ENCODE measurements at places on chromosomes 6 and 20.

- DNase-seq = no peak
Measured at GRCh38 chr6:18266523-18266912, 2.2 kb upstream of the DEK start.

DNA sequence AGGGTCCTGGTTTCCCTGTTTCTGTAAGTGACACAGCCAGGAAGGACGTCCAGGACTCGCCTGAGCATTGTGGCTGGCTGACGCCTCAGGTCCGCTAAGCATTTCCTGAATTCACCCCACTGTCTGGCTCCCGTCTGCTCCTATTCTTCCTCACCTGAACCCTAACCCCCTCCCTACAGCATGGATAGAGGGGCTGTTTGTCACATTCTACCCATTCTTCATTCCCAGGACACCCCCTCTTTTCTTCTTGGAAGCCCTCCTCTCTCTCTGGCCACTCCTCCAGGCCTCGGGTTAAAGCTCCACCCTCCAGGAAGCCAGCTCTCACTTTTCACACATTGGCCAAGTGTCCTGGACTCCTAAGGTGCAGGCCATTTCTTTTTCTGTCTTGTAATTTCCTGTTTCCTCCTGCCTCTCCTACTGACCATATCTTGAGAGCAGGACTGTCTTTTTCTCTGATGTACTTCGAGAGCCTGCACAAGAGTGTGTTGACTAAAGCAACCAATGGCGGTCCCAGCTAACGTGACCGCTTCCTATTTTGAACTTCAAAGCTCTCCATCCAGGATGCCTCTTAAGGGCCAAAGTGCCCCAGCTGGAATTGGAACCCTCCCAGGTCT is 24.2 kb upstream of the MYMX start:
- no peak for DNase-seq

- no peak for DNase-seq
Measured at GRCh38 chr20:57772349-57772964, 62.6 kb upstream of the PMEPA1 start.

DNA sequence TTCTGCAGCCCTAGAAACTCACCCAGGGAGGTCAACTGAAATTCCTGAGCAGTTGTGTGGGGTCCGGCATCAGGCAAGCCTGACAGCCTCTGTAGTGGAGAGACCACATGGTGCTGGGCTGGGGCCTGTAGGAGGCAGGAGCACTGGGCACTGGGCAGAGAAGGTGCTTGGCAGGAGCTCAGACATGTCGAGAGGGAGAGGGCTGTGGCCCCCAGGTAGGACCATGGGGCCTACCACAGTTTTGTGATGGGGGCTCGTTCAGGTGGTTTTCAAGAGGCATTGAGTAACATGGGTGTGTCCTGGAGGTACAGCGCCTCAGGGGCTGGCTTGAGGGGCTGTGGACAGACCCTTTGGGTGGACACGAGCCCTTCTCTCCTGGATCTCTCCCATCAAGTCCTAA is 15.9 kb downstream of the SLC22A23 start:
- DNase-seq = peak; percentile 29

- no peak for DNase-seq
Measured at GRCh38 chr20:25629816-25630499, 6.1 kb upstream of the NANP start.

DNA sequence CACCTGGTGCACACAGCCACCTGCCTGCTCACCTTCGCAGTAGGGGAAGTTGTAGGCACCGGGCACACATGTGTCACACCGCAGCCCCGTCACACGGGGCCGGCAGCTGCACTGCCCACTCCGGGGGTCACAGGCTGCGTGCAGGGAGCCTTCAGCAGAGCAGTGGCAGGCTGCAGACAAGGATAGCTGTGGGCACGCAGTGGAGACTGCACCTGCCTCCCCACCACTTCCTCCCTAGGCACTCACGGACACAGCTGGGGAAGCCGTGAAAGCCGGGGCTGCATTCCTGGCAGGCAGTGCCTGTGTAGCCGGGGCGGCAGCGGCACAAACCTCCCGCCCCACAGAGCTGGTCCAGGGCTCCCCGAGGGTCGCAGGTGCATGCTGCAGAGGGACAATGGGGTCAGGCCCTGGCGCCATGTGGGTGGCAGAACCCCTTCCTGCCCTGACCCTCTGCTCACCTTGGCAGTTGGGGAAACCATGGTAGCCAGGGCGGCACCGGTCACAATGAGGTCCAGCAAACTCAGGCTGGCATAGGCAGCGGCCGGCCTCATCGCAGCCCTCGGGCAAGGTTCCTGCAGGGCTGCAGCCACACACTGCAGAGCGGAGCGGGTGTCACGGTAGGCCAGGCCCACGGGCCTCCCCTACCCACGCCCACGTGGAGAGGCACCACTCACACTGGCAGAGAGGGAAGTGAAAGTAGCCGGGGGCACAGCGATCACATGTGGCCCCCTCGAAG is 29.4 kb downstream of the LAMA5 start:
- DNase-seq = no peak

GRCh38 chr6:100336876-100337275 is 127.8 kb downstream of the SIM1 start:
- DNase-seq = no peak

DNA sequence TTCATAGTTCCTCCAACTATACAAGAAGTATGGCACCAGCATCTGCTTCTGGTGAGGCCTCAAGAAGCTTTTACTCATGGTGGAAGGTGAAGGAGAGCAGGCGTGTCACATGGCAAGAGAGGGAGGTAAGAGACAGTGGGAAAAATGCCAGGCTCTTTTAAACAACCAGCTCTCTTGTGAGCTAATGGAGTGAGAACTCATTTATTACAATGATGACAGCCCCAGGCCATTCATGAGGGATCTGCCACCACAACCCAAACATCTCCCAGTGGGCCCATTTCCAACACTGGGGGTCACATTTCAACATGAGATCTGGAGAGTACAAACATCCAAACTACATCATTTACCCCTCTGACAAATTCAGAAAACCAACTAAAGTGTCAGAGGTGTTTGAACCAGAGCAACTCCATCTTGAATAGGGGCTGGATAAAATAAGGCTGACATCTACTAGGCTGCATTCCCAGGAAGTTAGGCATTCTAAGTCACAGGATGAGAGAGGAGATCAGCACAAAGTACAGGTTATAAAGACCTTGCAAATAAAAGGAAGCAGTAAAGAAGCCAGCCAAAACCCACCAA is 2.2 kb upstream of the UBD start:
- no peak for DNase-seq

GRCh38 chr6:73713426-73714147 is 17.6 kb downstream of the CD109 start:
- no peak for DNase-seq

GRCh38 chr20:38072898-38073297 is 39.4 kb downstream of the RPRD1B start:
- DNase-seq = no peak

DNA sequence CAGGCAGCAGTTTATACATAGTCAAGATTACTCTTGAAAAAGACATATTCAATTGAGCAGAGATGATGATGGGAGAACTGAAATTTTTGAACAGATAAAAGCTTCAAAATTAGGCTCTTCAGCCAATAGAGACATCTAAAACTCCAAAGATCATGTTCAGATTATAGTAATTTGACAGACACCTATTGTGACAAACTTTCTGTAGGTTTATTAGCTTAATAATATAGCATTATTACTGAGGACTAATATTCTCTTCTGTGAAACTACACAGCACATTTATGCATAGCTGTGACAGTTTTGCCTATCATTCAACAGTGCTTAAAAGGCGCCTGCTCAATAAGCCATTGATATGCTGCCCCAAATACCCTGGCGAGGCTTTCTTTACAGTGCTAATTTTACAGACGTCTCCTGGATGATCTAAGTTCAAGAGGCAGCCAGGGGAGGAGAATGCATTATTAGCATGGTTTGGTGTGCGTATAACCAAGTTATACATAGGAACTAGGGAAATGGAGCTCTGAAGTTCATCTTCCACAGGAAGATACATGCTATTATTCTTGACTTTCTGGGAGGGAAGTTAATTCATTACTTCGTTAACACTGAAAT is 21.5 kb downstream of the PLAGL1 start:
- no peak for DNase-seq

- no peak for DNase-seq
Measured at GRCh38 chr6:56953597-56954402, 1.1 kb upstream of the BEND6 start.

DNA sequence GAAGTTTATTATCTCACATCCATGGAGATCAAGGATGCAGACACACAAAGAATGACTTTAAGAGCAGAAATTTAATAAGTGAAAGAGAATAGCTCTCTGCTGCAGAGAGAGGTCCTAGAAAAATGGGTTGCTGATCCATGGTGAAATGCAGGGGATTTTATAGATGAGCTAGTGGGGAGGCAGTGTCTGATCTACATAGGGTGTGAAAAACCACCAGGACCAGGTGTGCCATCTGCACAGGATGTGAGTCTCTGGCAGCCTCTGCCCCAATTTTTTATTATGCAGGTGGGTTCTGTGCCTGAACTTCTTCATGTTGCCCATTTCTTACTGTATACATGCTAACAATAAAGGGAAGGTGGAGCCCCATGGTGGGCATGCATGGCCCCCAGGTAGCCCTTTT is 19.9 kb upstream of the NANP start:
- DNase-seq = no peak

DNA sequence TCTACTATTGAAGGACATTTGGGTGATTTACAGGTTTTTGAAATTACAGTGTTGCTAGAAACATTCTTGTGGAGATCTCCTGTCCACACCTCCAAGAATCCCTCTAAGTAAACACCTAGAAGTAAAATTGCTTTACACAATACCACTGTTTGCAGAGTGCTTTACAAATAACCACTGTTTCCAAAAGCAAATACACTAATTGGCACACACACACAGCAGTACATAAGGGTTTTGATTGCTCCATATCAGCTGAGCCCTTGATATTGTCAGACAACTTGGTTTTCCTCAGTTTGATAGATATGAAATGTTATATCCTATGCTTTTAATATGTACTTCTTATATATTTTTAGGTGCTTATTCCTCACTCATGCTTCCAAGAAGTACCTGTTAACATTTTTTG is 6.3 kb downstream of the HMGN4 start:
- no peak for DNase-seq

GRCh38 chr6:164069350-164069990 is 655.0 kb downstream of the QKI start:
- DNase-seq = no peak

DNA sequence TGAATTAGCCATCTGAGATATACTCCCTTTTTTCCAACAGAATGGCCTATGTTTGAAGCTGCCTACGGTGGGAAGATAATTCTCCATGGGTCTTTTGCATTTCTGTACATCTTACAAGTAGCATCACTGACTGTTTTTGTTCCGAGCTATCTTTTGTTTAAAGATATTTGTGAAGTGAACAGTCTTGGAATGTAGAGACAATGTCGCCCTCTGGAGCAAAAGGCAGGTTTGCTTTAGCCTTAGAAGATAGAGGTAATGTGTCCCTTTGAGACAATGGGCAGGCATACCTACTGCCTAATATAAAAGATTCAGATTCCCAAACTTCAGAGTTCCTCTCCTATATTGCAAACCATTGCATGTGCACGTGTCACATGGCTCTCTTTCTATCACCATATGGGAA is 347.8 kb upstream of the CNR1 start:
- DNase-seq = no peak

DNA sequence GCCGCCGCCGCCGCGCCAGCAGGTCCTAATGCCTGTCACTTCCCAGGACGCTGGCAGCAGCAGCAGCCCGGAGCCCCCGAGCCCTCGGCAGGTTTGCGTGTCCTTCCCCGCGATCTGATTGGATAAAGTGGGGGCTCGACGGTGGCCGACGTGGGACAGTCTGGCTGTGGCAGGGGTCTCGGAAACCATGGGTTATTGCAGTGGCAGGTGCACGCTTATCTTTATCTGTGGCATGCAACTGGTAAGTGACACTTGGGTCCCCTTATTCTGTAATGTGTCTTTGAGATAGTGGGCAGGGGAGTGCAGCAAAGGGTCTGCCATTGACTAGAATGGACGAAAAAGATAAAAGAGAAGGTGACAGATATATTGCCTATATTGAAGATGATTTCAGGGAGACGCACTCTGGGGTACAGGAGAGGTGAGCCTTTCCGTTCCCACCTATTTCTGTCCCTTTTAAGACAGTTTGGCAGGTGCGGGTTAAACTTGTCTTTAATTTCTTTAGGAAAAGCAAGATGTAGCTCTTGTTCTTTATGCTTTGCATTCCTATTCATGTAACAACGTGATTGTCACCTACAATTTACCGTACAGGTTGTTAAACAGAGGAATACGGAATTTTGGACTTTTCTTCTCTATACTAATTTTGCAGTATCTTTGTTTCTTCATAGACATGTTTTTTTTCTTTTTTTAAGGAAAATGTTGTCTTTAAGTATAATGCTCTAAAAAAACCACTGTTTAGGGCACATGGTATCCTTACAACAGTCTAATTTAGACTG is 535 bp downstream of the NKAIN2 start:
- no peak for DNase-seq

- DNase-seq = no peak
Measured at GRCh38 chr20:47273591-47274235, 82.8 kb downstream of the ZMYND8 start.

- no peak for DNase-seq
Measured at GRCh38 chr6:129368970-129369369, 341.0 kb downstream of the ARHGAP18 start.

GRCh38 chr6:140283197-140283596 is 908.7 kb upstream of the CITED2 start:
- no peak for DNase-seq

GRCh38 chr6:113466526-113466925 is 390.6 kb upstream of the MARCKS start:
- DNase-seq = no peak

- DNase-seq = no peak
Measured at GRCh38 chr6:83167726-83168278, 25.3 kb downstream of the PGM3 start.

GRCh38 chr20:50245498-50246366 is 55.1 kb downstream of the CEBPB start:
- no peak for DNase-seq

- DNase-seq = no peak
Measured at GRCh38 chr6:7922596-7922995, 12.0 kb upstream of the TXNDC5 start.

GRCh38 chr20:3813848-3814581 is 6.3 kb upstream of the AP5S1 start:
- no peak for DNase-seq

- no peak for DNase-seq
Measured at GRCh38 chr6:53582963-53583362, 38.1 kb upstream of the GCLC start.

- no peak for DNase-seq
Measured at GRCh38 chr20:64146936-64147477, 17.2 kb upstream of the MYT1 start.

DNA sequence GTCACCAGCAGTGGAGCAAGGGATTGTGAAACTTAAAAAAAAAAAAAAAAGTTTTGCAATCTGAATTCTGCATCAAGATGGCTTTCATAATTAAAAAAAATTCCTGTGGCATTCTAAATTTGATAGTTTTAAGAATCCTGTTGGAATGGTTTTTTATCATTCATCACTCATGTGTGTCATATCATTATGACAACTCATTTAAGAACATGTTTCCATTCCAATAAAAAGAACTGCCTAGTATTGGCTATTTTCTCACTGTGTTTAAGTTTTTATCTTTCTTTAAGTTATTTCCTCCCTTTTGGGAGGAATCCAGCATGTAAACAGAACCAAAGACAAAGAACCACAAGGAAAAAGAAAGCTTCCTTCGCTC is 26.2 kb upstream of the RHAG start:
- no peak for DNase-seq

Measured in liver (tissue), 10 donors.